ENCODE measurements at places on chromosomes 11 and 22. TPM values are rescaled to one million over a fixed set of nuclear protein-coding genes. Genes with fewer than 3 reads are reported as not detected.

- no peak overlapping the region for H3K4me3 ChIP-seq
- H3K36me3 ChIP-seq = no peaks in the 10 kb centered on the region
- peaks cover 66% of the 10 kb centered on the region for H3K27me3 ChIP-seq
- DNase-seq = no peak
- peaks cover 5% of the 10 kb centered on the region for H3K4me1 ChIP-seq
Measured at GRCh38 chr11:8013833-8014232, 26.7 kb downstream of the EIF3F start.

Gene PARVA
- 40.0 TPM for total RNA-seq

DNA sequence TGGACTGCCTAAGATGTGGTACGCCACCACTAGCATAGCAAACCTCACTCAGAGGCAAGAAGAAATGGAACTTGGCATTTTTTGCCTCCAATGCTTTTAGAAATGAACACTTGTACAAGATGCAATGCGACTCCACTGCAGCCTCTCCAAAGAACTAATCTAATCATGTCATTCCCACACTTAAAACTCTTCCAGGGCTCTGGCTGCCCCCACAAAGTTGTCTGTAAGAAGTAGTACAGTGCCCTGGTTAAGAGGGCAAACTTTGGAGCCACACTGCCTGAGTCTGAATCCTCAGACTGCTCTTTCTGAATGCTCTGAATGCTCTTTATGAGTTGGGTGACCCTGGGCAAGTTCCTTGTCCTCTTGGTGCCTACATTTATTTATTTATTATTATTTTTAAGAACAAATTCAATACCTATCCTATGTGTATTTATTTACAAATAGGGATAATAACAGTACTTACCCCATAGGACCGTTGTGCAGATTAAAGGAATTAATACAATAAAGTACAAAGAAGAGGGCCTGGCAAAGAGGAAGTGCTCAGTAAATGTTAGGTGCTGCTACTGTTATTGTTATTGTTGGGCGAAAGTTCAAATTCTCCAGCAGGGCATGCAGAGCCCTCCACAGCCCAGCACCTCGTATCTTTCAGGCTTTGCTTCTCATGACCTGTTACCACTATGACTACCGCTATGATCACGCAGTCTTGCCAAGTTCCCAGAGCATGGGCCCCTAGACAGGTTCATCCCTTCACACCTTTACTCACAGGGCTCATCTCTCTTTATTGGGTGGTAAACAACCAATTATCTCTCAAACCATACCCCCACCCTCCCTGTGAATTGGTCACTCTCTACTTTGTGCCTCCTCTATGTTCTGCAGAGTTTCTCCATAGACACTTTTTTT, 59.3 kb downstream of the RAB30 start:
- no peak for DNase-seq
- peaks cover 8% of the 10 kb centered on the region for H3K36me3 ChIP-seq
- H3K4me3 ChIP-seq = no peak overlapping the region
- H3K27me3 ChIP-seq = no peaks in the 10 kb centered on the region

Gene PGR
- total RNA-seq = not detected

DNA sequence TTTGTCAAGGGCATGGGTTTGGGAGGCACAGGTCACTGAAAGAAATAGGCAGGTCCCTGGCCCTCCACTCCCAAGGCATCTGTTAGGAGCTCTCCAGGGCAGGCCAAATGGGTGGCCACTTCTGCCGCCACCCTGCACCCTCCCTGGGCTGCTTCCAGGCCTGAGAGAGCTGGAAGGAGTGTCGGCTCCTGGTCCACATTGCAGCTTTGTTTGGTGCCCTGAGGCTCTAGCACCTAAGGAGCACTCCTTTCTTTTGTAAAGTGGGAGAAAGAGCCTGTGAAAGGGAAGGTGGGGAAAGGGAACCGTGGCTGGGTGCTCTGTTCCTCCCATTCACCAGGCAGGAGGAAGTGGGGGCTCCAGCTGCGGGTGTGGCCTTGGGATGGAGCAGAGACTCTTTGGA, 12.3 kb upstream of the FGF4 start:
- H3K27me3 ChIP-seq = peaks cover 3% of the 10 kb centered on the region
- H3K27ac ChIP-seq = no peak overlapping the region
- no peak for DNase-seq
- H3K4me3 ChIP-seq = no peak overlapping the region
- H3K4me1 ChIP-seq = no peaks in the 10 kb centered on the region
- H3K36me3 ChIP-seq = no peaks in the 10 kb centered on the region

Gene MIAT
- total RNA-seq = 45.6 TPM

- no peak overlapping the region for H3K4me3 ChIP-seq
- peaks cover 15% of the 10 kb centered on the region for H3K27me3 ChIP-seq
- H3K36me3 ChIP-seq = no peaks in the 10 kb centered on the region
- no peak for DNase-seq
Measured at GRCh38 chr11:24509114-24509513, 12.3 kb downstream of the LUZP2 start.

DNA sequence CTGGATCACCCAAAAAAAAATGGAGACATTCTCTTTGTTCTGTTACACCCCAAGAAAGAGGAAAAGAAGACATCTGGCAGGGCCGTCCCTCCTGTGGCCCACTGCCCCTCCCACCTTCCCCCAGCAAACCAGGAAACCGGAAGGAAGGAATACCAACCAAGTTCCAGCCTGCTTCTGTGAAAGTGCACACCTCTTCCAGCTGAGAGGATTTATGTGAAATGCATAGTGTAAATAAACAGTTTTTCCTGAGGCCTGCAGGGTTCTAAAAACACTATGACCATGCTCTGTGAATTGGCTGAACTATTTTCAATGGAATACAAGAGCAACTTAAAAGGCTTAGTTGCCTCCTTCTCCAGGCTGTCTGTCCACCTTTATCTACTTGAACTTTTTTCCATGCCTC, 50.0 kb upstream of the CHST1 start:
- H3K27ac ChIP-seq = no peak overlapping the region
- H3K4me1 ChIP-seq = no peaks in the 10 kb centered on the region

Gene CYTH4
- total RNA-seq = not detected

DNA sequence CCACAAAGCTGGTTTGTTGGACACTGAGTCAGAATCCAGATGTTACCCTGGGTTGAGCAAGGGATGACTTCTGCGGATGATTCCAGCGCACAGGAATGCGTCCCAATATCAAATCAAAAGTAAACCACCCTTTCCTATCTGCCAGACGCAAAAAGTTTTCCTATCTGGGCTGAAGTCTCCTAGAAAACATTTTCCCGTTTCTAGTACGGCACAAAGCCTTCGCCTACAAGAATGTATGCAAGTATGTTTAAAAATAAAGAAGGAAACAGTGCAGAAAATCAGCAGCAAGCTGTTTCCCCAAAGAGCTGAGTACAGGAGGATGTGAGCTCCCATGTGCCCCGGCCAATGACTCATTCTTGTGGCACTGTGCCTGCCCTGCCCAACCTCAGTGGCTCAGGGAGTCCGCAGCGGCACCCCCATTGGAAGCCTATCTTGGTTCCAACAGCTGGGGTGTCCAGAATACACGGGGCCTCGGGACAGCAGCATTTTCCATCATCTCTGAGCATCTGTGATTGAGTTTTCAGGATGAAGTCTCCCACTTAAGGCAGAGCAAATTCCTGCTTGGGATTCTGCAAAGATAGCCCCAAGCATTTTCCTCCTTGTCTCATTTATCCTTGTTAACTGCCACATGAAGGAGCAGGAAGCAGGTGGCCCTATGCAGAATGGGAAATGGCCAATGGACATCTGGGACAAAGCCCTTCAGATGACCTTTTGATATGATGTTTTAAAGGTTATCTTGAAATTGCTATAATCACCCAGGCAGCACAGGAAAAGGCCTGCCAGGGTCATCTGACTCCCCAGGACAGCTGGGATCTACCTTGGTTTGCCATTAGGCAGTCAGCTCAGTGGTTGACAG, 17.5 kb downstream of the KCNJ5 start:
- no peak for DNase-seq
- no peak overlapping the region for H3K27ac ChIP-seq
- no peak overlapping the region for H3K4me3 ChIP-seq
- peaks cover 18% of the 10 kb centered on the region for H3K4me1 ChIP-seq

Gene P4HA3
- total RNA-seq = not detected

- H3K27ac ChIP-seq = no peak overlapping the region
- no peaks in the 10 kb centered on the region for H3K36me3 ChIP-seq
- no peak overlapping the region for H3K4me3 ChIP-seq
- no peaks in the 10 kb centered on the region for H3K4me1 ChIP-seq
Measured at GRCh38 chr11:104967534-104968354, 630 bp downstream of the CASP4 start.

DNA sequence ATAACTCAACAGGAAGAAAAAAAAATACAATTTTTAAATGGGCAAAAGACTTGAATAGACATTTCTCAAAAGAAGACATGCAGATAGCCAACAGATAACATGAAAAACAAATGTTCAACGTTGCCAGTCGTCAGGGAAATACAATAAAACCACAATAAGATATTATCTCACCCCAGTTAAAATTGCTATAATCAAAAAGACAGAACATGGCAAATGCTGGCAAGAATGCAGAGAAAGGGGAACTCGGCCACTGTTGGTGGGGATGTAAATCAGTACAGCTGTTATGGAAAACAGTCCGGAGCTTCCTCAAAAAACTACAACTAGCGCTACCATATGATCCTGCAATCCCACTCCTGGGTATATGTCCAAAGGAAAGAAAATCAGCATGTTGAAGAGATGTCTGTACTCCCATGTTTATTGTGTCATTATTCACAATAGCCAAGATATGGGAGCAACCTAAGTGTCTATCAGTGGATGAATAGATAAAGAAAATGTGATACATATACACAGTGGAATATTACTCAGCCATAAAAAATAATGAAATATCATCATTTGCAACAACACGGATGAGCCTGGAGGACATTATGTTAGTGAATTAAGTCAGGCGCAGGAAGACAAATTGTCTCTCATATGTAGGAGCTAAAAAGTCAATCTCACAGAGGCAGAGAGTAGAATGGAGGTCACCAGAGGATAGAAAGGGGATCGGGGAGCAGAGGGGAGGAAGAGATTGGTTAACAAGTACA, 12.2 kb upstream of the CYTH4 start:
- peaks cover 27% of the 10 kb centered on the region for H3K27me3 ChIP-seq
- no peak overlapping the region for H3K4me3 ChIP-seq
- DNase-seq = no peak
- H3K27ac ChIP-seq = no peak overlapping the region
- H3K36me3 ChIP-seq = peaks cover 3% of the 10 kb centered on the region
- peaks cover 7% of the 10 kb centered on the region for H3K4me1 ChIP-seq

DNA sequence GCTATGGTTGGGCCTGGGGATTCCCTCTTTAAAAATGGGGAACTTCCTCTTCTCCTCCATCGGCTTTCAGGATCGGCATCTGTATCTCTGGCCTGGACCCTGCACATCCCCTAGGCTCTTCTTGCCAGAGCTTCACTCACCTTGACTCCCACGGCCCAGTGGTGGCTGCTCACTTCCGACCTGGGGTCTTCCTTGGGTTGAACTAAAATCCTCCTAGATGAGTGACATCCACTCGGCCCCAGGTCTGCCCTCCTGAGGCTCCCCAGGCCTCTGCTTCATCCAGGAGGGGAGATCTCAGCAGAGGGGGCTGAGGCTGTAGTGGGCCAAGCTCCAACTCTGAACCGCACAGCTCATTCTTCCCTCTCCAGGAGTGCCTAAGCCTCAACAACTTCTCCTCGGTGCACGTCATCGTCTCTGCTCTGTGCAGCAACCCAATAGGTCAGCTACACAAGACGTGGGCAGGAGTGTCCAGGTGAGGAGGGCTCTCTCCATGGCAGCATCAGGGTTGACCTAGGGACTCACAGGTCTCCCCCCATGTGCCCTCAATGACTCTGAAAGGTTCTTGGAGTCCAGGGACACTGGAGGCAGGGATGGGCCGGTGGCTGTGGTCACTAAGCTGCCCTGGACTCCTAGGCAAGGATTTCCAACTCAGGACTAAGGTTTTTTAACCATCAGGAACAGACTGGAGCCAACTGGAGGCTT, 3.3 kb downstream of the RGL4 start:
- no peak overlapping the region for H3K27ac ChIP-seq
- peaks cover 13% of the 10 kb centered on the region for H3K36me3 ChIP-seq
- DNase-seq = no peak
- H3K4me3 ChIP-seq = no peak overlapping the region
- H3K4me1 ChIP-seq = no peaks in the 10 kb centered on the region

DNA sequence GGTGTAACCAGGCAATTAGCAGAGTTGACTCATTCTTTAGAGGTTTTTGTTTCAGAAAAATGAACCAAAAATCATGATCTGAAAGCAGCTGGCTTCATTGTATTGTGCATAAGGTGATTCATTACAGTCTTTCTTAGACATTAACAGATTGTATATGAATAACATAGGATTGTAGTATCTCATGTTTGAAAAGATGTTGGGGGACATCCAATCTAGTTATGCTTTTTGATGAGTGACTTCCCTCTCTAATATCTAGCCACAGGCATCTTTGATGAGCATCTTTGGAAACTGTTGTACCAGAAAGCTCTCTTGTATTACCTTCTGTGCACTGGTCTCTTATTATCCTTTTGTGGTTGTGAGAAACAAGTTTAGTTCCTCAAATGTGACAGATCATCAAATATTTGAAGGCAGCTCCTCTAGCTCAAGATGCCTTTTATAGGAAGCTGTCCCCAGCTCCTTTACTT, 8.3 kb downstream of the GRK3 start:
- H3K36me3 ChIP-seq = peaks cover 2% of the 10 kb centered on the region
- no peak for DNase-seq
- H3K4me3 ChIP-seq = no peak overlapping the region
- no peak overlapping the region for H3K27ac ChIP-seq

Gene ACTN3
- total RNA-seq = 0.16 TPM

DNA sequence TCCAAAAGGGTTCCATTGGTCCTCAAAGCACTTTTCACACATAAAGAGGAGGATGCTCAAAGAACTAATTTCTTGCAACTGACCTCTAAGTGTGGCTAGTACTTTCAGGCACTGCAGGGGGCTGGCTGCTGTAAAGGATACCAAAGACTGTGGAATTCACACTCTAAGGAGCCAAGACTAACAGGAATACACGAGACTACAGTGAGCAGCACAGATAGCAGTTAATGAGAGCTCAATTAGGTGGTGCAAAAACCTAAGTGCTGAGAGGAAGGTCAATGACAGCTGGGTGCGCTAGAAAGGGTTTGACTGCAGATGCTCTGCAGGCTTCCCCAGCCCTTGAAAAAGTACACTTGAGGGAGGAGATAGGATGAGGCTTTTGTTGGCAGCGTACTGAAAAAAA, 124.3 kb upstream of the NTM start:
- H3K4me1 ChIP-seq = peaks cover 16% of the 10 kb centered on the region
- peaks cover 16% of the 10 kb centered on the region for H3K27me3 ChIP-seq
- H3K36me3 ChIP-seq = no peaks in the 10 kb centered on the region
- no peak overlapping the region for H3K27ac ChIP-seq
- H3K4me3 ChIP-seq = no peak overlapping the region

Measured in neural crest cell (in vitro differentiated cells).